Common myeloid progenitor, CD34-positive (primary cell): ENCODE measurements at places on chromosomes 1 and 21.

DNA sequence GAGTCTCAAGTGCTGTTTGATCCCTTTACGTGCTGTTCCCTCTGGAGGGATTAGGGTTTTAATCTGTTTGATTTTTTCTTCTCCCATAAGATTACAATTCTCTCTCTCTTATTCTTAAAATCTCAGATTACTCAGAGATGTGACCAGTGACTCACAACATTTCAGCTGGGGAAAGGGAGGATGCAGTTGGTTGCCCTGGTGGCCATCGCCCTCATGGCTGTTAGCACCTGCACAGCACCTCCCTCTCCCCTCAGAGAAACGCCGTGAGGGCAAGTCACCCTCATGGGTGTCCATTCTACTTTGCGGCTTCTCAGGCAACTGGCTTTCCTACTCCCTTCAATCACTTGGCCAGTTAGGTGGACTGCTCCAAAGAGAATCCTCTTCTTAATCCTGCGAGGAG, 42.4 kb upstream of the KCNA3 start:
- no peak for DNase-seq

GRCh38 chr1:182785181-182785580, 4.4 kb upstream of the NPL start:
- no peak for DNase-seq

DNA sequence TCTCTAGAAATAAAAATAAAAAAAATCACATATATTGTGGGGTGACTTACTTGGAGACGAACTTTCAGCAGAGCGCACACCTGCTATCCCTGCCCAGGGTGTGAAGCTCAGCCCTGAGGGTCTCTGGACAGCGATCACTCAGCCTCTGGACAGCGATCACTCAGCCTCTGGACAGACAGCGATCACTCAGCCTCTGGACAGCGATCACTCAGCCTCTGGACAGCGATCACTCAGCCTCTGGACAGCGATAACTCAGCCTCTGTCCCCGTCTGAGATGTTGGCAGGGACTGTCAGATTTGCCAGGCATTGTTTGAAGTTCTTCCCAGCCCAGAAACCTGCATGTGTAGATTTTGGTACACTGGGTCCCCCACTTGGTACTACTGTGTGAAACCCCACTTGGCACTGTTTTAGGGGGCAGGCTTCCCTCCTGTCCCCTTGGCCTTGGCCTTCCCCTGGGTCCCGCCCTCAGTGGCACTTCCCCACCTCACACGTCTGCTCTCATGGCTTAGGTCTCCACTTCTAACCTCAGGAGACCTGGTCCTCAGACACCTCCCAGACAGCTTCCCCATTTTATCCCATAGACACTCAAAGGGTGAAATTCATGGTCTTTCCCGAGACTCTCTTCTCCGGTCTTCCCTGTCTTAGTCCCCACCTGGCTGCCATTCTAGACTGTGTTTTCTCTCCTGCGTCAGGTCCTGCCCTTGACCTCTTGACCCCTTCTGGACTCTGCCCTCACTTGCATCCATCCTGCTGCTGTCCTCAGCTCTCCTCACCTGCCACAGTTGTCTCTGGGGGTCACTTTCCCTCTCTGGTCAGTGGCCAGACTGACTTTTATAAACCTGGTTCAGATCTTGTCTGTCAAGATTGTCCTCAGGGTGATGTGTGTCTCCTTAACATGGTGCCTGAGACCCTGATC, 10.2 kb downstream of the PSEN2 start:
- DNase-seq: no peak

GRCh38 chr1:2353551-2354438, 37.6 kb downstream of the MORN1 start:
- DNase-seq: no peak

DNA sequence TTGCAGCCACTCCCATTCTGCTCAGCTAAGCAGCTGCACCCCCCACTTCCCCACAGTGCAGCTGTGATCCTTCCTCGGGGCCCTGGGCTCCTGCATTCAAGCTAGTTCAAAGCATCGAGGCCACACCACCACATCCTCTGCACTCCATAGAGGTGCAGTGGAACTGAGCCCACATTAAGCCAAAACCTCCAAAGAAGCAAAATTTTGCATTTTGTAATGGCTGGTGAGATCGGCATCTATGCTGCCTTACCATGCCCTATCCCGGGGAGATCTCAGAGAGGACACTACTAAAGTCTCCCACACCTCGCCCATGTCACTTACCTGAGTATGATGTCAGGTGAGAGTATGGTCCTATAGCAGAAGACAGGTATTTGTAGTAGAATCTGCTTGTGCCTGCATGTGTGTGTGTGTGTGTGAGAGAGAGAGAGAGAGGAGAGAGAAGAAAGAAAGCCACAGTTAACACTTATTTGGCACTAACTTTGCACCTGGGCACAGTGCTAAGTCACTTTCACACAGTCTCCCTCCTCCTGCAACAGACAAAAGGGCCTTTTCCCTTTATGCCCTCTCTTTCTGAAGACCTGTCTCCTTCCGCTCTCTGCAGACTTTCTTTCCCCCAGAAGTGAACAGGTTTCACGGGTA, 89.8 kb downstream of the KIF14 start:
- peak; percentile 22 for DNase-seq

DNA sequence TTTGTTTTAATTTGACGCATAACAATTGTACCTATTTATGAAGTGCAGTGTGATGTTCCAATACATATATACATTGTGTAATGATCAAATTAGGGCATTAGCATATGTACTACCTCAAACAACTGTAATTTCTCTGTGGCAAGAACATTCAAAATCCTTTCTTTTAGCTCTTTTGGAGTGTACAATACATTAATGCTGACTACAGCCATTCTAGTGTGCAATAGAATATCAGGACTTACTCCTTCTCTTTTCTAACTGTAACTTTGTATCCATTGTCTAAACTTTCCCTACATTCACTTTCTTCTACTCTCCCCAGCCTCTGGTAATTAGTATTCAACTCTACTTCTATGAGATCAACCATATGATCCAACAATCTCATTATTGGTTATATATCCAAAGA, 1177.4 kb downstream of the KCNT2 start:
- no peak for DNase-seq

- DNase-seq: no peak
These were observed 146.8 kb downstream of the ZBTB18 start for GRCh38 chr1:244197851-244198375.

DNA sequence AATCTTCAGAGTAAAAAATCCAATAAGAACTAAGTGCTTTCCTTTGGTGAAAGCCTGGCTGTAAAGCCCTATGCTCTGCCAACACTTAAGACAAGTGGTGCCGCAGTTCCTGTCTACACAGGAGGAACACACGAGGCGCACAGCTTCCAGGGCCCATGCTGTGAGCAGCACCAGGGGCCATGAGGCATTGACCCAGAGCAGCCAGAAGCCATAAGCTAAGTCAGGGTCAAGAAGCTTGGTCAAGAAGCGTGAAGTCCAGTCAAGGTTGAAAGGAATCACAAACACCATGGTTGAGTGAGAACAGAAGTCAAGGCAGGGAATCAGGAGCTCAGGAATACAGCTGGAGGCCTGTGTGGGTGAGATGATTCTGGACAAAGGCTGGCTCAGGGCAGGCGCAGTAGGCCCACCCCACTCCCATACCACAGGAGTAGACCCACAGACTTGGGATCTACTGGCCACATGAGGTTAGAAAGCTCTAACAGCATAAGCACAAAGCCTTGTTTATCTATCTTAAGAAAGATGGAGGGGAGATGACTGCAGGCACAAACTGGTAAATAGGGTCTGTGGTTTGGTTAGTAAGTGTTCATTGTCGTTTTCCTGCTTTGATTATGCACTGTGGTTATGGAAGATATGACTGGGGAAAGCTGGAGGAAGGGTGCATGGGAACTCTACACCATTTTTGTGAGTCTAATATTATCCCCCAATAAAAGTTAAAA, 42.9 kb upstream of the RCAN3 start:
- DNase-seq: no peak

DNA sequence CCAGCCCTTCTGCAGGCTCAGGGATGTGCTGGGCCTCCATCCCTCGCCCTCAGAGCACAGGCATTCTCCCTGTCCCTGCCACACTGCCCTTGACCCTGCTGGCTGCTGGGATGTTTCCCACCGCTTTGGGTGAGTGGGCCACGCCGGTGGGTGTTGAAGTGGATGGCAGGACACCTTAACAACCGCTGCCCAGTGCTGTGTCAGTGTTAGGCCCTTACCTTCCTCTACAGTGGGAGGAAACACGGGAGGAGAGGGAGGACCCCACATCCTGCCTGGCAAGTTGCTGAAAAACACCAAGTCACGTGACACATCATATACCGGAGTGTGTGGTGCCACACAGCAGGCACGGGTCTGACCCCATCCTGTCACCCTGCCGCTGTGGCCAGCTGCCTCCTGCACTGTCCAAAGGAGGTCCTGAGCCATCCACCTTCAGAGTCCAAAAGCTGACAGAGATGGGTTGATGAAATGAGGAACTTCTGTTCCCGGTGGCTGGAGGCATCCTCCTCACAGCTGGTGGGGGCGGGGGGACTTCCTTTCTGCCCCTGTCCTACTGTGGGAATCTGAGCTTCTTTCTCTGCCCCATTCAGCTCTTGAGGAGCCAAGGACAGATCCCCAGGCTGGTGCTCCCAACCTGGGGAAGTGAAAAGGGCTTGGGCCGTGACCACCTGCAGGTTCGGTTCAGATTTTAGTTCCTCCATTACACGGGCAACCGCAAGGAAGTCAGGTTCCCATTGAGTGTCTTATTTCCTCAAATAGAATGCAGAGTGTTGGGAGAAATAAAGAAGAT, 3.2 kb upstream of the THEMIS2 start:
- DNase-seq: peak; percentile 37

GRCh38 chr1:199979071-199979470, 48.4 kb upstream of the NR5A2 start:
- DNase-seq: no peak

GRCh38 chr1:173163222-173163621, 43.9 kb downstream of the TNFSF4 start:
- DNase-seq: no peak

DNA sequence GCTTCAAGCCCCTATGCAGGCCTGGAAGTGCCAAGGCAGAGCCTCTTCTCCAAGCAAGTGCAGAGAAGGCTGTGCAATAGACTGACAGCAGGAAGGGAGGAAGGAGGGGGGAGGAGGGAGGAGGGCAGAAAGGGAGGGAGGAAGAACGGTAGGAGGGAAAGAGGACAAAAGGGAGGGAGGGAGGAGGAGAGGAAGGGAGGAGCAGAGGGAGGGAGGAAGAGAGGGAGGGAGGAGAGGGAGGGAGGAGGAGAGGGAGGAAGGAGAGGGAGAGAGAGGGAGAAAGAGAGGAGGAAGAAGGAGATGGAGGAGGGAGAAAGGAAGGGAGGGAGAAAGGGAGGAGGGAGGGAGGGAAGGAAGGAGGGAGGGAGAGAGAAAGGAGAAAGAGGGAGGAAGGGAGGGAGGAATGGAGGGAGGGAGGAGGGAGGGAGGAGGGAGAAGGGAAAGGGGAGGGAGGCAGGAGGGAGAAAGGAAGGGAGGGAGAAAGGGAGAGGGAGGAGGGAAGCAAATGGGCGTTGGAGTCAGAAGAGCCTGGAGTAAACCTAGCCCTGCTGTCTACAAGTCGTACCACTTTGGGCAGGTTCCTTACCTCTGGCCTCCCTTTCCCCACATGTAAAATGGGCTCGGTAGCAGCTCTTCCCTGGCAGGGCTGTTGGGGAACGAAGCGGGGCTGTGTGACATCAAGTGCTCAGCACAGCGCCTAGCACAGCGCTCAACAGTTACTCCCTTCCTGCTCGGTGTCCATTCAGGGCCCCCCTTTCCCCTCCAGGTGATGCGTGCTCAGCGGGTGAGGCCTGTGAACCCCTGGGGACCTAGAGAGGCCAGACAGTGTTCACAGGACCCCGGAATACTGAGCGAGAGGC, 244.6 kb downstream of the NPHP4 start:
- no peak for DNase-seq

DNA sequence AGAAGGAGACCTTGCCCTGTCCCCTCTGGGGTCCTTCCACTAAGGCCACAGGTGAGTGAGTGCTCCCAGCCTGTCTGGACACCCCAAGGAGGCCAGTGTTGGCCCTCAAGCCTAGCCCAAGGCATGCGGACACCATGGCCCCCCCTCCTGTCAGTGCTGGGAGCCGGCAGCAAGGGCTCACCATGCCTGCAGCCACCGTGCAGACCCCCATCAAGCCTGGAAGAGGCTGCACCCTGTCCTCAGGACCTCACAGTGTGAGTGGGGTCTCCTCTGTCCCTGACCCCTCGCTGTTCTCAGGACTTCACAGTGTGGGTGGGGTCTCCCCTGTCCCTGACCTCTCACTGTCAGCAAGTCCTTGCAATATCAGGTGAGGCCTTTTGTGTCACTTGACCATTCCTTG, 33.2 kb upstream of the PRSS38 start:
- no peak for DNase-seq

GRCh38 chr1:235336903-235337302, 8.5 kb downstream of the GGPS1 start:
- DNase-seq: peak; percentile 59

GRCh38 chr1:41738475-41738874, 180.2 kb downstream of the HIVEP3 start:
- DNase-seq: no peak

DNA sequence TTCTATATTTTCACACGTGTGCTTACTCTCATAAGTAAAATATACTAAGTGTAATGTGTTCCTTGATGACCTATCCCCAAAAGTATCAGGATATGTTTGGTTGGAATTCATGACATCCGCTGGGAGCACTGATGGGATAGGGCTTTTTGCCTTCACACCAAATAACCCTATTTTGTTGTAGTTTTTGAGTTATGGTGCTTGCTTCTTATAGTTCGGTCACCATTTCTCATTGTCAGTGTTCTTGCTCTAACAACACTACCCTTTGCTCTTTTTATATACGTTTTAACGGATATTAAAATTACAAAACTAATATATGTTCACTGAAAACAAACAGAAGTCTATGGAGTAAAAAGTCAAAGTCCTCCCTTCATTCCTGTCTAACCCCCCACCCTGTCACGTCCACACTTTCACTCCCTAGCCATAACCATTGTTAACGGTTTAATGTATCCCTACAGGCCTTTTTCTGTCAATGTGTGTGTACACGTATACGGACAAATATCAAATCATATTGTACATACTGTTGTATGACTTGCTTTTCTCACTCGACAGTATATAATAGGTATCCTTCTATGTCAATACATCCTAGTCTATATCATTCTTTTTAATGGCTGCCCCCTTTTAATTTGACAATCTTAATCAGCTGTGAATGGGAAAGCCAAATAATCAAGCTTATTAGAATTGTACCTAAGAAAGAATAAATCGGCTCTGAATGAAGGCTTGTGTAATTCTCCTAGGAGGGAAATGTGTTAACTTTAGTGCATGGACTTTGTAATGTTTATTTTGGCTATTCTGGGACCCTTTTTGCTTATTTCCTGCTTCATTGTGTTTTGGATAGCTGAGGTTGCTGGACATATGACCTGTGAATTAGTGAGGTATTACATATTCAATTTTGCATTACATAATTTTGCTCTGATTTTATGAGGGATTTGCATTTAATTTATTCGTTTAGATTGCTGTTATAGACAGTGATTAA, 3.5 kb upstream of the RNF220 start:
- no peak for DNase-seq

GRCh38 chr1:227914801-227915563, 32.8 kb downstream of the WNT9A start:
- no peak for DNase-seq

- DNase-seq: no peak
These were observed 28.2 kb upstream of the KCNE1 start for GRCh38 chr21:34540206-34540605.

- DNase-seq: peak; percentile 33
These were observed 70.3 kb downstream of the MORN1 start for GRCh38 chr1:2320760-2321667.
